ENCODE measurements at places on chromosomes 16 and 17.

GRCh38 chr17:15436473-15437302 is 30.7 kb downstream of the CDRT4 start:
- H3K27ac ChIP-seq = peak overlapping the region; percentile 59
- H3K27me3 ChIP-seq = no peaks in the 10 kb centered on the region
- peaks cover 48% of the 10 kb centered on the region for H3K36me3 ChIP-seq
- peaks cover 15% of the 10 kb centered on the region for H3K4me1 ChIP-seq

- H3K4me1 ChIP-seq = peaks cover 6% of the 10 kb centered on the region
- no peak for DNase-seq
- no peaks in the 10 kb centered on the region for H3K36me3 ChIP-seq
Observed at GRCh38 chr17:81386141-81386645, 9.1 kb upstream of the BAHCC1 start.

DNA sequence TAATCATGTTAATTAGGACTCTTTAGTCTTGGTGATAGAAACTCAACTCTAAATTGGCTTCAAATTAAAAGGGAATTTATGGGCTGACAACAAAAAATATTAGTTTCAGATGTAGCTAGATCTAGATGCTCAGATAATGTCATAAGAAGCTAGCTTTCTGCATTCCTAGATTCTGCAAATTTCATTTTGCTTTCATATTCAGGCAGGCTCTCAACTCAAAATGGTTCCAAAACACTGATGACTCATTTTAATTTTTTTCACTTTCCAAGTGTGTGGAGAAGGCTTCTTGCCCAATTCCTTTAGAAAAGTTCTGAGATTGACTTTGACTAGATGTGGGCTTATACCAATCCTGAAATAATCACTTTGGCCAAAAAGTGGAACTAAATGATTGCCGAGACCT is 236.7 kb upstream of the GOT2 start:
- no peaks in the 10 kb centered on the region for H3K4me1 ChIP-seq
- H3K4me3 ChIP-seq = no peak overlapping the region
- no peak overlapping the region for H3K27ac ChIP-seq
- no peaks in the 10 kb centered on the region for H3K36me3 ChIP-seq

GRCh38 chr16:26197707-26198106 is 505.9 kb downstream of the HS3ST4 start:
- no peaks in the 10 kb centered on the region for H3K4me1 ChIP-seq
- no peak for DNase-seq
- no peaks in the 10 kb centered on the region for H3K36me3 ChIP-seq

- H3K4me1 ChIP-seq = no peaks in the 10 kb centered on the region
- no peaks in the 10 kb centered on the region for H3K27me3 ChIP-seq
- no peak overlapping the region for H3K27ac ChIP-seq
- H3K36me3 ChIP-seq = no peaks in the 10 kb centered on the region
- H3K4me3 ChIP-seq = no peak overlapping the region
Observed at GRCh38 chr16:64754279-64754678, 367.6 kb downstream of the CDH11 start.

DNA sequence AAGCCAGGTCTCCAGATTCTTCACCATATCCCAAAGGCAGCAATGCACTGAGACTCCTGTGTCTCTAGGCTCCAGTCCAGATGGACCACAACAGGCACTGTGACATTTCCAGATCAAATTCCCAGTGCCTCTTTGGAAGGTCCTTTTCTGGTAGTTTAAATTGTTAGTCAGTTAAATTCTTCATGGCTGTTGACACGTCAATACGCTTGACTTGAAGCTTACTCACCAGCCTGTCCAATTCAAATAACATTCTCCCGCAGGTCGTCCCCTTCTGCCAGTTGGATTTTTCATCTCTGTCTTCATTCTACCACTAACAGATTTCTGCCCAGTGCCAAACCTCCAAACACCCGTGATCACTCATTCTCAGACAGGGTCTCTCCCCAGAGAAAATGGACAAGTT is 86.7 kb downstream of the SHISA9 start:
- H3K4me1 ChIP-seq = no peaks in the 10 kb centered on the region
- no peak overlapping the region for H3K27ac ChIP-seq
- no peaks in the 10 kb centered on the region for H3K36me3 ChIP-seq
- peaks cover 3% of the 10 kb centered on the region for H3K27me3 ChIP-seq
- no peak for DNase-seq

DNA sequence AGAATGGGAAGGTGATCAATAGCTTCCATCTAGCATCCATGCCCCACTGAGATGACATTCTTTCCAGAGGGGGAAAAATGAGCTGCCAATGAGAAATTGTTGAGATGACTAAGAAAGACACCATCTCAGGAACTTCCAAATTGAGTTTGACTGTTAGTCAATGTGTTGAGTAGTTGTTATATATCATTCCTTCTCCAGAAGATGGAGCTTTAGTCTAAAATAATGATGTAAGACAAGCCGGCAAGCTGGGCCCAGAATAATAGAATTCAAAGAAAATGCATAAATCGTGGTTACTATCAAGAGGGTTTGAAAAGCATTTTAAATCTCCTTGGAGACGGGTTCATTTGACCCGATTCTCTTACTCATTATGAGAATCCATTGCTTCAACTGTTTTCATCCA is 71.0 kb upstream of the ATF7IP2 start:
- no peak overlapping the region for H3K27ac ChIP-seq
- DNase-seq = no peak
- H3K27me3 ChIP-seq = no peaks in the 10 kb centered on the region
- H3K4me1 ChIP-seq = peaks cover 22% of the 10 kb centered on the region
- no peaks in the 10 kb centered on the region for H3K36me3 ChIP-seq
- no peak overlapping the region for H3K4me3 ChIP-seq

DNA sequence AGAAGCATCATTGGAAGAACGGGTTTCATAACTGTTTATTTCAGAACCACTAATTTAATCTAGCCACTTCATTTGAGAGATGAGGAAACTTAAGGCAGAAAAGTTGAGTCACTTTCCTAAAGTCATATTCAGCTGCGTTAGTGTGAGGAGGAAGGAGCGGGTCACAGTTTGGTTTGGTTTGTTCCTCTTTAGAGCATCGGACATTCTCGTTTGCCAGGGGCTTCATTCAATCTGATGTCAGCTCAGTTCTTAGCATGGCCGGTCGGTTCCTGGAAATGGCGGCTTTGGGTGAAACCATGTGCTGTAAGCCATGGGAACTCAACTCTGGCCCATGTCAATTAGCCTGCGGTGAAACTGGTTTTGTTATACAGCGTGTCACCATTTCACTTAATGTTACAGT is 186.5 kb downstream of the LGALS9B start:
- H3K4me3 ChIP-seq = no peak overlapping the region
- no peak for DNase-seq
- no peaks in the 10 kb centered on the region for H3K27me3 ChIP-seq
- no peak overlapping the region for H3K27ac ChIP-seq
- H3K4me1 ChIP-seq = peaks cover 52% of the 10 kb centered on the region
- H3K36me3 ChIP-seq = no peaks in the 10 kb centered on the region

DNA sequence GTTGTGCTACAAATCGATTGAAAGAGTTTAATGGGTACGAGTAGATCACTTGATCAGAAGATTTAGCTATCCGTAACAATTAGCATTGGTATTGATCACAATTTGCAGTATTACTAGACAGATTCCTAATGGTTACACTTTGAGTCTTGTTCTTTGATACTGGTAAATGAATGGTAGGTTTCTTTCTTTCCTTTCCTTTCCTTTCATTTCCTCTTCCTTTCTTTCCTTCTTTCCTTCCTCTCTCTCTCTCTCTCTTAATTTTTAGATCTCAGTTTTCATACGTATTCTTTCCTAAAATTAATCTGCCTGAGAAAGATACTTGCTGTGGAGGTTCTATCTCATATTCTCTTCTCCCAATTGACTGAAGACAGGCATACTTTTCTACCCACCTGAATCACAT is 17.9 kb downstream of the CPD start:
- no peak for DNase-seq
- H3K4me3 ChIP-seq = no peak overlapping the region
- peaks cover 51% of the 10 kb centered on the region for H3K36me3 ChIP-seq
- H3K27ac ChIP-seq = no peak overlapping the region

- H3K27me3 ChIP-seq = no peaks in the 10 kb centered on the region
- H3K4me1 ChIP-seq = peaks cover 75% of the 10 kb centered on the region
- H3K36me3 ChIP-seq = peaks cover 13% of the 10 kb centered on the region
- no peak for DNase-seq
- no peak overlapping the region for H3K27ac ChIP-seq
Observed at GRCh38 chr17:57447990-57448758, 191.9 kb downstream of the MSI2 start.

- H3K36me3 ChIP-seq = peaks cover 96% of the 10 kb centered on the region
- H3K27me3 ChIP-seq = no peaks in the 10 kb centered on the region
Observed at GRCh38 chr17:80353718-80354275, 61.2 kb upstream of the ENDOV start.

DNA sequence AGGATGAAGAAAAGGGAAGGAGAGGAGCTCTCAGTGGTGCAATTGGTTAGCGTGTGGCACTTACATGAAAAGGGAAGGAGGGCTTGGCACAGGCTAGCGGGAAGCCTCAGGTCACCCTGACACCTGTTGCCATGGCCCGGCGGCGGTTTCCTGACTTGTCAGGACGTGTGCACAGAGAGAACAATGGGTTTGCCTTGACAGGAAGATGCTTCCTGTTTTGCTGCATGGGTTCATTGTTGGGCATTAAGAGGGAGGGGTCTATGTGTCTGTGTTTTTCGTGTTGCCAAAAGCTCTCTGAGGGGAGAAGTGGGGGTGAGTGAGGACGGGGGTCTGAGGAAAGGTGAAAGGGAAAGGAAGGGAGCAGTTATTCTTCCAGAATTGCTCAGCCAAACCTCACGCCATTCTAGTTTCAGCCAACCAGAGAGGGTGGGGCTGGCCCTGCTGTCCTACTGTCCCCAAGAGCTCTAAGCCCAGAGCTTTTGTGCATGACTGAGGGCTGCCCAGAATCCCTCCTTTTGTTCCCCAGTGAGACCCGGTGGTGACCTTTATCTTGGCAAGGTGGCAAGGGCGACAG is 17.1 kb upstream of the CCR7 start:
- H3K27ac ChIP-seq = peak overlapping the region; percentile 87
- DNase-seq = peak; percentile 58
- H3K27me3 ChIP-seq = no peaks in the 10 kb centered on the region
- H3K4me3 ChIP-seq = peak overlapping the region; percentile 64
